ENCODE measurements at places on chromosomes 16 and 17.

GRCh38 chr16:66798161-66798560 lies 3.2 kb downstream of the TERB1 start:
- no peak for DNase-seq

GRCh38 chr17:48770954-48771353 lies 42.4 kb upstream of the HOXB13 start:
- no peak for DNase-seq

- DNase-seq: no peak
Observed at GRCh38 chr16:65782611-65783600, 583.6 kb upstream of the CDH5 start.

- no peak for DNase-seq
Observed at GRCh38 chr17:38343608-38344419, at the start of gene GPR179. Gene GPR179, minus strand, starts transcription at chr17:38343956. Its CDS starts 167 bp downstream, at chr17:38343789.

DNA sequence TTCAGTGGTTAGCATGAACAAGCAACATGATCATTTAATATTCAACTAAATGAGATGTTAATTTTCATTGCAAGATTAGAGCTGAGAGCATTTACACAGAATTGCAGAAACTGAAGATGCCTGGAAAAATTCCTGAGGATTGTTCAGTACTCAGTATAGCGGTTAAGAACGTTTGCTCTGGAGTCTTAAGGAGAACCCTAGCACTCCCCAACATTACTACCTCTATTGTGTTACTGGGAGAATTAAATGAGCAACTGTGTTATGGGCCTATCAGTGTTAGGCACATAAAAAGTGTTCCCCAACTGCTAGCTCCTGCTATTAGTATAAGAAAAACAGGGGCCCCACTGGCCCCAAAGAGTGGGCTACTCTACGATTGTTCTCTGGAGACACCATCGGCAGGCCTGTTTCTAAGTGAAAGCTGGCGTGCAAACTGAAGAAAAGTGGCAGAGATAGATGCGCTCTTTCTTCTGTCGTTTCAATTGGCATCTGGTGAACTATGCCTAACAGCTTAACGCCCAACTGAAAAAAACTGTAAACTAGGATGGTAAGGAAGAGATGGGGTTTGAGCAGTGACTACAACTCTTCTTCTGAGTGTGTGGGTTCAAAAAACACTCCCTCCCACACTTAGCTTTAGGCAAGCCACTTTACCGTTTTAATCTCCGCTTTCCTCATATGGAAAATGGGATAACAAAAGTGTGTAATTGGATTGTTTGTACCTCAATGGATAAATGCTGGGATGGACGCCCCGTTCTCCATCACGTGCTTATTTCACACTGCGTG lies 1.3 kb downstream of the CDR2 start:
- DNase-seq: no peak

DNA sequence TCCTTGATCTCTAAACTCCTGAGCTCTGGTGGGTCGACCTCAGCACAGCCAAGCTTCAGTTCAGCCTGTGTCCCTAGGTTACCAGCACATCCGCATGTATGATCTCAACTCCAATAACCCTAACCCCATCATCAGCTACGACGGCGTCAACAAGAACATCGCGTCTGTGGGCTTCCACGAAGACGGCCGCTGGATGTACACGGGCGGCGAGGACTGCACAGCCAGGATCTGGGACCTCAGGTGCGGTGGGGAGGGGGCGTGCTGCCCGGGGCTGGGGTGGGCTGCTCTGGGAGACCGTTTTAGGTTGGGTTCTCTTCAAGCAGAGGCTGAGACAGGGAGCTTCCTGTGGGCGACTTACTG lies 1.1 kb downstream of the MLST8 start:
- no peak for DNase-seq

GRCh38 chr16:77409311-77409710 lies 25.5 kb downstream of the ADAMTS18 start:
- peak; percentile 84 for DNase-seq

GRCh38 chr16:20348365-20349185 lies 3.9 kb downstream of the UMOD start:
- DNase-seq: no peak

DNA sequence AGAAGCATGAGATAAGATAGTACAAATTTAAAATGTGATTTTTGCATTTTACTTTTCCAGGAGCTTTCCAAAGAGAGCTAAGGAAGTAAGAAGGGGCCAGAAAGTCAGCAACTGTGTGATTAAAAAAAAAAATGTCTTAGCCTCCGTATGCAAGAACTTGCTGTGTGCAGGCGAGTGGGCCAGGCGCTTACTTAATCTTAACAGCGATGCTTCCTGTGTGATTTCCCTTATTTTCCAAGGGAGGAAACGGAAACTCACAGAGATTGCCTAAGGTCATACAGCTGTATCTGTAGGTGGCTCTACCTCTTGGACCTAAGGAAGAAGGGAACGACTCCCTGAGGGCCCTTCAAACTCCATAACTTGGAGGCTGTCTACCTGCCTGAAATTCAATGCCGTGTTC lies 11.1 kb downstream of the HS3ST3B1 start:
- DNase-seq: no peak

DNA sequence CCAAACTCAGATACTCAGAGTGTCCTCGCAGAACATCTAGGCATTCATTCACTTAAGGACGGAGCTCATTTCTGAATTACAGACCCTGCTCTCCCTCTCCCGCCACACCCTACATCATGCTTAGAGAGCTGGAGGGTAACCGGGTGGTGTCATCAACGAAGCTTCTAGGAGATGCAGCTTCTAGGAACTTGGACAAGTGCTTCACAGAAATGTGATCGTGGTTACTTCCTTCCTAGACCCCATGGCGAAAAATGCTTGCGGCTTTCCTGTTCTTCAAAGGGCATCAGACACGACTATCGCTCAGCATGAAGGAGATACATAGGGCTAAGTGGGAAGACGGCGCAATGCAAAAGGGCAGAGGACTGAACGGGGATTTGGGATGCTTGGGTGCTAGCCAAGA lies 126.8 kb downstream of the ZFHX3 start:
- no peak for DNase-seq

DNA sequence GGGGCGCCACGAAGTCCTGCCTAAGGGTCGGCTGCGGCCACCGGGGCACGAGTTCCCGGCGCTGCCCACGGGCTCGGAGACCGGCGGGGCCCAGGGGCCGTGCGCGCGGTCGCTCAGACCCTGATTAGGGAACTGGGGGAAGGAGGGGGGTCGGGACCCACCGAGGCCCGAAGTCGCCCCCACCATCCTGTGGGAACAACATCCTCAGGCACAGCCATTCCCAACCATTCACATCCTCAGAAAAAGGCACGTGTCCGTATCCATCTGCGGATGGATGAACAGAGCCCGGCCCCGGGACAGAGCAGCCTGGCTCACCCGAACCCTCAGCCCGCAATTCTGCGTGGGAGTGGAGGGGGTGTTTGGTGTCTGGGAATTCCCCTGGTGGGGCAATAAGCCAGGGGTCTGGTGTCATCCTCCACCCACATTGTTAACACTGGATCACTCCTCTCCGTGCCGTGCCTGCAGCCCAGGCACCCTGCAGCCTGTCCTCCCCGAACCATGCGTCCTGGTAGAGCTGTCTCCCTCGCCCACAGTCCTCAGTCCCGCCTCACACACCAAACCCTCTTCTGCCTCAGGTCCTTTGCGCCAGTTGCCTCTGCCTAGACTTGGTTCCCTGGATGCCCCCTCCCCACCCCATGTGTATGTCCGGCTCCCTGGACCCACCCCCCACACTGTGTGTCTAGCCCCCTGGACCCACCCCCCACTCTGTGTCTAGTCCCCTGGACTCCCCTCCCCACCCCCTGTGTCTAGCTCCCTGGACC lies 789 bp upstream of the CCDC57 start:
- DNase-seq: peak; percentile 70

DNA sequence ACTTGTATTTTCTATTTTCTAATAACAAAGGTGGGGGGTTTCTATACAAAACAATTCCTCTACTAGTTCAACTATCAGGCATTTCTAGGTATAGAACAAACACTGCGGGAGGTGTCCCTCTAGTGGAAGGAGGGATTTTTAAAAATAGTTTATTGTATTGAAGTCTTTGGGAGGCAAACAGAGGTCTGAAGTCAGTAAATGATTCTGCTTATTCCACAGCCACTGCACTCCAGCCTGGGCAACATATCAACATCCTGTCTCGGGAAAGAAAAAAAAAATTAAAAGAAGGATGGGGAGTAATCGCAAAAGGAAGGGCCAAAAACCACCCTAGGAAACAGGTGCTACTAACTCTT lies 648 bp upstream of the ERCC4 start:
- no peak for DNase-seq

DNA sequence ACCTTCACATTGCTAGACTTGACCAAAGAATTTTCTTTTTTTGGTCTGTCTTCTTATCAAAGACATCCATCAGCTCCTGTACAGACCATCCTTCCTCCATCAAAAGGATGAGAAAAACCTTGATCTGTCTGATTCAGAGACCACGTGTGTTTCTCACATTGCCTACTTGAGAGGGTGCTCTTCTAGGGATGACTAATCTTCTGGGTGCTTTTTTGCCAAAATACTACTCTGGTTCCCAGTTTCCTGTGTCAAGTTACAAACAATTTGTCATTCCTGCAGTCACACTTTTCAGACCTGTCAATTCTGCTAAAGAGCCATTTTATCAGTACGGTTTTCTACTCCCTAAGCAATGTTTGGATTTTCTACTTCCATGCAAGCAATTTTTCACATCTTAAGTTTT lies 492.2 kb downstream of the CDH11 start:
- no peak for DNase-seq

DNA sequence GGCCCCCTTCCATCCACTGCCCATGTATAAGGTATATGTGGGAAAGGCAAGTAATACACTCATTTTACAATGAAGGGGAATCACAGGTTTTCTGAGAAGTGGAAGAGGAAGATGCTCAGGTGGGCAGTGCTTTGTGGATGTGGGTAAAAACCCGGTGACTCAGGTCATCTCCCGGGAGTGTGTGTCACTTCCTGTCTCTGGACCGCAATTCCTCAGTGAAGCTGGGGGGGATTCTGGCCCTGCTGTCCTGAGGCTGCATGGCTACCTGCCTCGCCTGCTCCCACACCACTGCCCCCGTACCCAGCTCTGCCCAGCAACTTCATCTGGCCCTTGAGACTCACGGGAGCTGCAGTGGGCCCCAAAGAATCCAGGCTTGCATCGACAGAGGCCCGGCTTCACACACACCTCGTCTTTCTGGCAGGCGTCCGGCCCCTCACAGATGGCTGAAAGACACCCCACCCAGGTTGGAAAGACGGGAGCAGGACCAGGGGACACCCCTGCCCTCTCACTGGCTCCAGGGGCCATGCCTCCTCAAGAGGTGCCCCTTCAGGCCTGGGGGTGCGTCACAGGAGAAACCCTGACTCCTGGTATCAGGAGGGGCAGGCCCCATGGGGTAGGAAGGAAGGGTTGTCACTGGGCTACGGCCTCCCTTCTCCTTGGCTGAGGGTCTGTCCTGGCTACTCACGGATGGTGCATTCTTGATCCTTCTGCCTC lies 882 bp downstream of the SCARF1 start:
- no peak for DNase-seq
